Endodermal cell (in vitro differentiated cells): ENCODE measurements at places on chromosomes 7 and 10. TPM values are rescaled to one million over a fixed set of nuclear protein-coding genes. Genes with fewer than 3 reads are reported as not detected.

Gene HOXA6
- not detected in 2 replicates for total RNA-seq

GRCh38 chr10:31000071-31000782, 31.4 kb downstream of the ZNF438 start:
- peak; percentile 51 for DNase-seq

Gene CUTC
- 20.9 to 22.9 TPM (median 21.2 TPM) in 3 replicates for total RNA-seq

DNA sequence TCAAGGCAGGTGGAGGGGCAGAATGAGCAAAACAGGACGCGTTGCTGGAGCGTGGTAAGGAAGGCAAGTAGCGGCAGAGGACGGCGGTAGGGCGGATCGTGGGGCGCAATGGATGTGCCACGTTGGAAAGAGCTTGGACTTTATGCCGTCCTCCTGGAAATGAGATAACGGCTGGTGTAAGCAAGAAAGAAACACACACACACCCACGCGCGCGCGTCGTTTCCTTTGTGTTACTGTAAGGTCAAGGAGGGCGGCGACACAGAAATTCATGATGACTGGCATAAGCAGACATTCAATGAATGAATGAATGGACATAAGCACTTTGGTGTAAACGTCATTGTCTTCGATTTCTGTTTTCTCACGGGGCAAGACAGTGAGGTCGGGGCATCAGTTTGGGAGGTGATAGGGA, 683 bp upstream of the ENTPD7 start:
- DNase-seq = peak; percentile 63

DNA sequence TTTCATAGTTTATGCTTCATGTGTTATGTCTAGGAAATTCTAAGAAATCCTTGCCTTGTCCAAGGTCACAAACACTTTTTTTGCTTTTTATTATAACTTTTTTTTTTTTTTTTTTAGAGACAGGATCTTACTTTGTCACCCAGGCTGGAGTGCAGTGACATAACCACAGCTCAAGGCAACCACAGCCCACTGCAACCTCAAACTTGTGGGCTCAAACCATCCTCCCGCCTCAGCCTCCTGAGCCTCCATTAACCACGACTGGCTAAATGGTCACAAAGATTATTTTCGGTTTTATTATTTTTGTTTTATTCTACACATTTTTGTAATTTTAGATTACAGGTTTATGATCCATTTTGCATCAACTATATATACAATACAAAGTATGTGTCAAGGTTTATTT, 7.1 kb upstream of the FAM204A start:
- DNase-seq = no peak

- DNase-seq = no peak
Measured at GRCh38 chr10:94355841-94356240, 6.9 kb downstream of the NOC3L start.

- no peak for DNase-seq
Measured at GRCh38 chr10:5096108-5096507, 1.9 kb downstream of the AKR1C3 start.

DNA sequence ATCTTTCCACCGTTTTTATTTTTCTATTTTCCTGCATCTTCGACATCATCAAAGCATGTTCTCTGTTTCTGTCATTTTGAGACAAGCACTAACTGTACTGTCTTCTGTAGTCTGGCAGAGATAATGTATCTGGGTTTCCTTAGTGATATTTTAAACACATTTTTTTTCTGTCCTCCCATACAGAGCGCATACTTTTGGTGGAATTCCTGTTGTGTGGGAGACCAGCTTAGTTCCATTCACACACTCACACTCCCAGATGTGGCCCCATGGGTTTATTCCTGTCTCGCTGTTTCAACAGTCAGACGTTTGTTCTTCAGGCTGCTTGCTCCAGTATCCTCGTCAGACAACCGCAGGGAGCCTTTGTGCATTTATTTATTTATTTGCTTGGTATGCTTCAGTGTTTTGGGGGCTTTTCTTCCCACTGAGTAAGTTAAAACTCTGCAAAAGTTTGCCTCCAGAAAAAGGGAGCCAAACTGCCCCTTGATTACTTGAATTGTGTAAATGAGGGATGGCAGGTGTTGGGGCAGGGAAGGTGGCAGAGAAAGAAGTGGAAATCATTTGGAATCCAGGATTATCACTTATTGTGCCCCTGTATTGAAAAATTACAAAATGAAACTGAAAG, 456.8 kb upstream of the KLF6 start:
- DNase-seq = peak; percentile 72

GRCh38 chr7:50393547-50394252, 56.5 kb downstream of the FIGNL1 start:
- no peak for DNase-seq

DNA sequence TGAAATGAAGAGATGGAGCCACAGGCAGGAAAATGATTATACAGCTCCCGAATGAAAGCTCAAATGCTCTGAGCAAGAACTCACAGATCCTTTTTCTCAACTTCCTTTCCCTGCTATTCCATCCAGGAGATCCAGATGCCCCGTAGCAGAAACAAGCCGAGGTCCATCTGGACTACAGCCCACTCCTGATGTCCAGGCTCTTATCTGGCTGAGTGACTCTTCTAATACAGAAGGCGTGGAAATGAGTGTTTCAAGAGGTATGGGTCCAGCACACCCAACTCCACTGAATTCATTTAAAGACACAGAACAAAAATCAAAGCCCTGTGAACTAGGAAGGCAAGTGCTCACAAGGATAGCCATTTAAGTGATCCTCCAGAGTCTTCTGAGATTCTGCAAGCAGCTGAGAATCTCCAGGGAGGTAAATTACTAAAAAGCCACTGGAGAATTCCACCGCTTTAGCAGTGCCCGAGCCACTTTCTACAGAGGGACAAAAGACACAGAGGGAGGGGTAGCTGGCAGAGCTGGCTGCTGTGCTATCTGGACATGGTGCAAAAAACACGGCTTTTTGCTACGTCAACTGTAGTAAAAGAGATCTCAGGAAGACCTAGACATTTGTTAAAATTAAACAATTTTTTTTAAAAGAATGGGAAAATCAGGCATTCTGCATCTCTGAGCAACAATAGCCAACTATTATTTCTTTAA, 24.5 kb downstream of the FAM171A1 start:
- no peak for DNase-seq

- no peak for DNase-seq
Measured at GRCh38 chr7:27149842-27150567, 2.4 kb downstream of the HOXA3 start.

Gene DGKB
- total RNA-seq = 3.6 and 5.1 TPM in 2 replicates

Gene NAT16
- 0.15 to 0.19 TPM in 2 of 3 replicates, not detected in the other for total RNA-seq

DNA sequence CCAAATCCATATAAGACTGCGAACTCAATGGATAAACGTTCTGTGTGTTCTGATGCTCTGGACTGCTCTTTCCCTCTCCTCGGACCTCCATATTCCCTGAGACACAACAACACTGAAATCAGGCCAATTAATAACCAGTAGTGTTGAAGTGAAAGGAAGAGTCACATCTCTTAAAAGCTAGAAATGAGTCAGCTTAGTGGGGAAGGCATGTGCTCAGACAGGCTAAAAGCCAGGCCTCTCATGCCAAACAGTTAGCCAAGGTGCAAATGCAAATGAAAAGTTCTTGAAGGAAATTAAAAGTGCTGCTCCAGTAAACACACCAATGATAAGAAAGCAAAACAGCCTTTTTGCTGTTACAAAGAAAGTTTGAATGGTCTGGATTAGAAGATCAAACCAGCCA, 29.3 kb downstream of the TNS3 start:
- DNase-seq = no peak

Gene LRRD1
- not detected in 2 replicates for total RNA-seq

Gene CCM2
- 37.7 and 38.1 TPM in 2 replicates for total RNA-seq

Gene ATG9B
- 1.2 to 21.4 TPM (median 2.0 TPM) in 3 replicates for total RNA-seq

GRCh38 chr10:122565766-122566206, 5.2 kb downstream of the DMBT1 start:
- peak; percentile 93 for DNase-seq

DNA sequence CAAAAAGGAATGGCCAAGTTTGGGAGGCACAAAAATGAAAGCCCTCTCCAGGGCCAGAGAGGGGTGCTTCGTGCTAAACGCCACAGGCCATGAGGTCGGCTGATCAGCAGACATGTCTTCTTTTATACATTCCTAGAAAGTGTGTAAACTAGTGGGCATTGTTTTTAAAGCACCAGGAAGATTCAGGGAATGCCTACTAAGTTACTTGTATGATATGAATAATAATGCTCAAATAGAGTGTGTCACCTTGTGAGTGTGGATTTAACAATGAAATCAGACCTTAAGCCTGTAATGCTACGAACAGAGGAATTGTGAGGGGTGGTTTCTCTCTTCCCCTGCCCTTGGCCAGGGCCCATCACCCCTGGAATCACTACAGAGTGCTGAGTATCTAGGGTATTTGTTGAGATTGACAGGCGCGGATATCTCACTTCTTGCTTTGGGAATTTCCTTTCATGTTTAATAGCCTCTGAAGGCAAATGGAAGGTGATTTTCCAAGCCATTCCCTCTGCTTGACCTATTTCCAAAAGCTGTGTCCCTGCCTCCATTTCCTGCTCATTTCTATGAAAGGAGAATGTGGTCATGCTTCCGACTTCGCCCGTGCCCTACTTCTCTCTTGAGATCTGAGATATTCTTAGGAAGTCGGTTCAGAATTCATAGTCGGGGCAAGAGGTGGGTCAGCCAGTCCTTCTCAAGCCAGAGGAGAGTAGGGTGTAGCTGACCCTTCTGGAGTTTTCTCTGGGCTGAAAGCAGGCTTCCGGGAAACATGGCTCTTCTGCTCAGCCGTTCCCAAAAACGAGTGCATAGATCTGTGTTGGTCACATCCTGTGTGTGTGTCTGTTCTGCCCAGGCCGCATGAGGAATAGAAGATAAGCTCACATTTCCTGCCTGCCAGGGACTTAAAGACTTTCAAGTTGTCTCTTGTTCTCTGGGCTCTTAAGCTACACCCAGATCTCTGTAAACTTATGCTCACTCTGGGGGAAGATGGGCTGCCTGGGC, 167.8 kb upstream of the ITGB1 start:
- DNase-seq = no peak

DNA sequence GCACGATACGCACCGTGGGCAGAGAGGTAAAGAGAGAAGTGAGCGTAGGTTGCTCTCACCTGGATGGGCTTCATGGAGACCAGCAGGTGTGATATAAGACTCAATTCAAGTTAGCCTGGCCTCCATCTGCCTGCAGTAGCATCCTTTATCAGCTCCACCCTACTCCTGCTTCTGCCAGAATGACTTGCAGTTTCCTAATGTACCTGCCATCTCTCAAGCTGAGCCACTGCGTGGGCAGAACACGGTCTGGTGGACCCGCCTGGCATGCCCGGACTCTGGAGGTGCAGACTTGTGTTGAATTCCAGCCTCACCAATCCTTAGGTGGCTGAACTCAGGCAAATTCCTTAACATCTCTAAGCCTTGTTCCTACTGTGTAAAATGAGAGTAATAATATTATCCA, 64.3 kb downstream of the STEAP1B start:
- no peak for DNase-seq

DNA sequence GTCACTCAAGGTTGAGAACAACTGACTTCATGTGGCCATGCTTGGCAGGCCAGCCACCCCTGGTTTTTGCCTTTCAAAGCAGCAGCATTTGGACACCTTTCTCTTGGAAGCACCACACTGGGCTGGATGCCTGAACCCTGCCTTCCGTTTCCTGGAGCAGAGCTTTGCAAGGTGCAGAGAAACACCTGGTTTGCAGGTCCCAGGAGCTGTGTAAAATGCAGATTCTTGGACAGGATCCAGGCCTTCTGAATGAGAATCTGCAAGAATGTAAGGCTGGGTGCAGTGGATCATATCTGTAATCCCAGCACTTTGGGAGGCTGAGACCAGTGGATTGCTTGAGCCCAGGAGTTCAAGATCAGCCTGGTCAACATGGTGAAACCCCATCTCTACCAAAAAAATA, 18.0 kb upstream of the DUSP5 start:
- DNase-seq = no peak
